H7 (cell line): ENCODE measurements at places on chromosomes 11 and 22.

DNA sequence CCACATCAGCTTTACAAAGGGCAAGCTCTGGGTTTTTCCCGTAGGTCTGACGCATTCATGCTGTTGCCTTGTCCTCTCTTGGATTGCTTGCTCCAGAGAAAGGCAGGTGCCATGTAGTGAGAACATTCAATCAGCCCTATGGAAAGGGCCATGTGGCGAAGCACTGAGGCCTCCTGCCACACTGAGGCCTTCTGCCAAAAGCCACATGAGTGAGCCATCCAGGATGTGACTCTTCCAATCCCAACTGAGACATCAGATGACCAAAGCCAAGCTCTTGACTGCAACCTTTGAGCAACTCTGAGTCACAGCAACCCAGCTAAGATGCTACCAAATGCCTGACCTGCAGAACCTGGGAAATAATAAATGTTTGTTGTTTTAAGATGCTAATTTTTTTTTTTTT lies 9.0 kb upstream of the PANX3 start:
- no peak for DNase-seq

DNA sequence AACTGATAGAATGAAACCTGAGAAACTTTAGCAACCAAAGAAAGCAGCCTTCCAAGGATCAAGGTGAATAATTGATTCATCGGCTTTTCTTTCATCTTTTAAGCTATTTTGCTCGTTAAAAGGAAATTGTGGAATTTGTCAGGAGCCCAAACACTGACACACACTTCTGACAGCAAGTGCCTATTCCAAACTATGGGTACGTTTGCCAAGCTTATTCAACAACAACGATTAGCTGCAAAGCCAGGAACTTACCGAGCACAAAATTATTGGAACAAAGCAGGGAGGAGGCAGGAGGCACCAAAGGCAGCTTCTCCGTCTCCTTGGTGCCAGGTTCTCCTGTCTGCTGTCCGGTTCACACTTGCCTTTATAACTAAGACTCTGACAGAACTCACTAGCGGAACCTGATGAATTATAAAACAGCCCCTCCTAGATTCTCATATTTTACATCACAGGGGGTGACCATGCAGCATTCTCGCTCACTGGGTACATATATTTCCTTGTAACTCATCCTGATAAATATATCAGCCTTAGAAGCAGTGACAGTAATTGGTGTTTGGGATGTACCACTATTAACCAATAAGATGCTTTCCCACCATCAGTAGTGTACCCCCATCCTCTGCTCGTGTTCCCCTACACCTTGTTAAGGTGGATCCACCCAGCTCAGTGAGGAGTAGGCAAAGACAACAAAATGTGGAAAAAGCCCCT lies 395.9 kb upstream of the CCDC90B start:
- DNase-seq: no peak

GRCh38 chr11:111631024-111631665 lies 28.9 kb downstream of the SIK2 start:
- no peak for DNase-seq

- no peak for DNase-seq
Observed at GRCh38 chr11:101880222-101880621, 34.6 kb upstream of the CEP126 start.

GRCh38 chr11:118304227-118304567 lies 333 bp upstream of the CD3E start:
- DNase-seq: no peak

DNA sequence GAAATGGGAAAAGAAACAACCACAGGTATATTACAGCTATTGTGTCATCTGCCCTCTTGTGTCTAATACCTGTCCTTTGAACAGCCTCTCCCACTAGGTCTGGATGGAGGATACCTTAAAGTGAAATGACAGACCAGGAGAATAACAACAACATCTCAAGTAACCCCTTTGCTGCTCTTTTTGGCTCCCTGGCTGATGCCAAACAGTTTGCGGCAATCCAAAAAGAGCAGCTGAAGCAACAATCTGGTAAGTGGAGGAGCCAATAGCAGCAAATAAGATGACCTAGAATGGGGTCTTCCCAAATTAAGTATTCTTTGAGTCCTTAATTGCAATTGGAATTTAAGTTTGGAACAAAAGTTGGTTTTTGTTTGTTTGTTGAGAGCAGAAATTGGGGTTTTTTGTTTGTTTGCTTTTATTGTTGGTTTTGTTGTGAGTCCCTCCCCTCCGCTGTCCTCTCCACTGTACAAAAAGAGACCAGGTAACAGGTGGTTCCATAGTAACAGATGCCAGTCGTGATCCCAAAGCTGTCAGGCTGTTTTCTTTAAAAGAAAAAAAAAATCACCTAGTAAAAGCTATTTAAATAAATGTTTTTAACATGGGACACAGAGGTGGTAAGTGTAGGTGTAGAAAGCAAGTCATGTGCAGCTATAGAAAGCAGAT lies 5.7 kb downstream of the UBE4A start:
- no peak for DNase-seq

- DNase-seq: no peak
Observed at GRCh38 chr11:58639103-58639502, 16.6 kb downstream of the CNTF start.

- DNase-seq: peak; percentile 76
Observed at GRCh38 chr11:119352857-119353260, 6.4 kb upstream of the MFRP start.

- peak; percentile 88 for DNase-seq
Observed at GRCh38 chr22:37244114-37244921, at the start of gene RAC2. TSS of gene RAC2 (minus strand) at chr22:37244269. CDS start at chr22:37244148, 121 bp downstream.
